H7 (cell line): ENCODE measurements at places on chromosomes 12 and 14. TPM values are rescaled to one million over a fixed set of nuclear protein-coding genes. Genes with fewer than 3 reads are reported as not detected.

- DNase-seq = no peak
Observed at GRCh38 chr12:15918066-15918465, 6.9 kb downstream of the DERA start.

GRCh38 chr14:103128631-103129300, 5.5 kb downstream of the TNFAIP2 start:
- peak; percentile 50 for DNase-seq

- DNase-seq = no peak
Observed at GRCh38 chr14:61434311-61434710, 112.9 kb downstream of the PRKCH start.

DNA sequence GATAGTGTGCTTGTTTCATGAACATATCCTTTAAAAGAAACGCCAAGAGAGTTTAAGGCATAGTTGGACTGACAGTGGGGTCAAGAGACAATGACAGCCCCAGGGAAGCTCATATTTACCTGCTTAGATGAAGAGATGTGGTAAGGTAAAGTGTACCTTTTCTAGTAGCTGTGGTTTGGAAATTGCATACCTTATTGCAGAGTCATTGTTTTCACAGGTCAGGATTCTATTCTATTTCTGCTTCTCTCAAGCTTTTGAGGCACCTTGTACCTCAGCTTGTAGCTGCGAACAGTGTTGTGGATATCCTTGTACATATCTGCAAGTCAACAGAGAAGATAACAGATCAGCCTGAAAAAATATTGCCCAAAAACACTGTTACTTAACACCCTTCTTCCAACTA, 47.7 kb downstream of the ATP6V1D start:
- no peak for DNase-seq

GRCh38 chr12:13777374-13777773, 204.0 kb downstream of the GRIN2B start:
- DNase-seq = no peak

DNA sequence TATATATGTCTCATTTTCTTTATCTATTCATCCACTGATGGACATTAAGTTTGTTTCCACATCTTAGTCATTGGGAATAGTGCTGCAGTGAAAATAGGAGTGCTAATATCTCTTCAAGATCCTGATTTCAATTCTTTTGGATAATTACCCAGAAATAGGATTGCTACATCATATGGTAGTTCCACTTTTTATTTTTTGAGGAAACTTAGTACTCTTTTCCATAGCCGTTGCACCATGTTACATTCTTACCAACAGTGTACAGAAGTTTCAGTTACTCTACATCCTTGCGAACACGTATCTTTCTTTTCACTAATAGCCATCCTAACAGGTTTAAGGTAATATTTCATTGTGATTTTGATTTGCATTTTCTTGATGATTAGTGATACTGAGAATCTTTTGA, 29.8 kb downstream of the TESPA1 start:
- no peak for DNase-seq

GRCh38 chr14:73236157-73236556, 1.1 kb upstream of the PAPLN start:
- DNase-seq = peak; percentile 79

DNA sequence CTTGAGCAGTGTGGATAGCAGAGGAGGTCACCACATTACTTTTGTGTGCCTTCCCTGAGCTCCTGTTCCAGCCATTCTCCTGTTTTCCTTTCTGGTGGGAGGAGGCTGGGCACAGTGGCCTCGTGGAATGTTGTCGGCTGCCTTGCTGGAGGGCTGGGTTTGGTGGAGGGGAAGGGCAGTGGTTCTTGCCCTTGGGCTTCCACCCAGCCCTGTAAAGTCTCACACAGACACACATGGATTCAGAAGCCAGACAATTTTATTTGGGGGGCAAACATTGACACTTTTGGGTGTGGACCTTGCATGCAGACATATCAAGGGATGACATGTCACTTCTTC, 866 bp downstream of the NPFF start:
- no peak for DNase-seq

DNA sequence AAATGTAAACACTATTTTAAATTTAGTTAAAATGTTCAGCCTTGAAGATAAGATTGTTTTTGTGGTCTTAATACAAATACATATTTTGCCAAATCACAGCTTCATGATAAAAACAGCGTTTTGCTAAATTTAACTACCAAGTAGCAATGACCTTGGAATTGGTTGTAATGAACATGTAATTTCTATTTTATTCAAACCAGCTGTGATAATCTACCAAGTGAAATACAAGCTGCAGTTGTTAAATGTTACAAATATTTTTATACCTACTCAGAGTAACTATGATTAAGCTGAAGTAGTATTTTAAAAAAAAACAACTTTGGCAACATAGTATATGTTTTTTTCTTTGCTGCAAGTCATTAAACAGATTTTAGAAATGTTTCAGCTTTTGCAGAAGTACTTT, 96.2 kb downstream of the CPSF2 start:
- DNase-seq = no peak

GRCh38 chr14:51020024-51020710, 74.7 kb downstream of the TRIM9 start:
- DNase-seq = no peak

DNA sequence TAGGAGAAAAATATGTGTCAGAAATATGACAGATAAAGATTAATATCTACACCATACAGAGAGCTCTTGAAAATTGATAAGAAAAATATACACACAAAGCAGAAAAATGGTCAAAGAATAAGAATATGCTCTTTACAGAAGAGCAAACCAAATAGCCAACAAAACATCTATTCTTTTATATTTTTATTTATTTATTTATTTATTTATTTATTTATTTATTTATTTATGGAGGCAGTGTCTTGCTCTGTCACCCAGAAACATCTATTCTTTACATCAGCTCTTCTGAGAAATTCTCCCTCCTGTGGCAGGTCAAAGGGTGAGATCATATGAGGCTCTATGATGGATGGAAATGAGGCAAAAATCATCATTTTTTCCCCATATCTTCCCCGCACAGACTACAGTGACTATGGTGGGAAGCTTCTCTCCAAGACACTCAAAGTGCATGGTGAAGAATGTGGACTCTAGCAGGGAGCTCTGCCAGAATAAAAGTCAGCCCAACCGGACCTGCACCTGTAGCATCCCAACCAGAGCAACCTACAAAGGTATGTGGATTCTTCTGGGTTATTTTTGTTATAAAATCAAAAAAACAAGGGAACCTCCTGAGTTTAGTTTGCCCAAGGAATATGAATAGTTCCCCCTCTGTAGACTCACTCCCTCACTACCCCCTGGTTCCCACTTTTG, 71.4 kb downstream of the PLXNC1 start:
- no peak for DNase-seq

DNA sequence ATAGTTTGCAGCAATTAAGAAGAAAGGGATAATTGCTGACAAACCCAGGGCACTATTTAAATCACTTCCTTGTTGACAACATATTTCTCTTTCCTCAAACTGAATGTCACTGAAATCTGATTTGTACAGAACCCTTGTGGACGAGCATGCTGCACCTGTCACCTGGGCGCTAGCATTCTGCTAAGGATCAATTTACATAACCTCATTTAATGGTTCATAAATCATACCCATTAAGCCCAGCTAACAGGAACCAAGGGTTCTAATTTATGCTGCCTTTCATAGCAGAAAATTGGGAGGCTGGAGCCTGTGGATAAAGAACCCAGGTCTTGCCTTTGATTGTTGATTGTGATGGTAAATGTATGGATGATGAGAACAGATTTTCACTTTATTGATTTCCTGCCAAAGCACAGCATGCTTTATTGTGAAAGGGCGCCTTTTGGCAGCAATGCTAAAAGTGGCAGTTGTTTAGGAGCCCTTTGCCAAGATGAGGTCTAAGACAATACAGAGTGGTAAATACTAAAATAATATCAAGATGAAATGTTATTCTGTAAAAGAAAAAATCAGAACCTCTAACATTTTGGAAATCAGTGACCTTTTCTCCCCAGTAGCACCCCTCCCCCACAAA, 95.4 kb downstream of the NKX2-1 start:
- no peak for DNase-seq

DNA sequence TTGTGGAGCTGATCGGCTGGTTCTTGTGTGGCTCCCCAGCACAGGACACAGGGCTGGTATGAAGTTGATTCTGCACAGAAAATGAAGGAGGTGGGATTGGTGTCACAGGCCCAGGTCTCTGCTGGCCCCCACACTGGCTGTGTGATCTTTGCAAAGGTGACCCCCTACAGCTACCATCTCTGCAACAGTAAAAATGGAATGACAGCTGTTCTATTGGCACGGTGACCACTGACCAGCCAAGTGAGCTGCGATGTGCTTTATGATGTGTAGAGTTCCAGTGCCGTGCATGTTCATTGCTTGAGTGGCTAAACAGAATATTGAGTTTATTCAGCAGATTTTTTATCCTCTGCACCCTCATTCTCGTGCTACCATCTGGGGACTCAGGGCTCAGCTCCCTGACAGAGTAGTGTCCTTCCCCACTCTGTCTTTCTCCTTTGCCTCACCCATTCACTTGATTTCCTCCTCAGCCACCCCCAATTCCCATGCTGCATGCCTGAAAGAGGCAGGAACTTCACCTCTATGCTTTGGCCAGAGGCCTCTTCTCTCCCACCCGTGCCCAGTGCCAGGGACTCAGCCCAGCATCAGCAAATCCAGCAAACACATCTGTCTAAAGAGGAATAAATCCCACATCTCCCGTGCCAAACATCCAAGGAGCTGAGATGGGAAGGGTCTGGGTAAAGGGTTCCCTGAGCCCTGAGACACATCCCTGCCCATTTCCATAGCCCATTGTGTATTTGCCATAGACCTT, 21.2 kb downstream of the C14orf132 start:
- DNase-seq = no peak

GRCh38 chr12:130356222-130356621, 18.5 kb downstream of the PIWIL1 start:
- DNase-seq = no peak

DNA sequence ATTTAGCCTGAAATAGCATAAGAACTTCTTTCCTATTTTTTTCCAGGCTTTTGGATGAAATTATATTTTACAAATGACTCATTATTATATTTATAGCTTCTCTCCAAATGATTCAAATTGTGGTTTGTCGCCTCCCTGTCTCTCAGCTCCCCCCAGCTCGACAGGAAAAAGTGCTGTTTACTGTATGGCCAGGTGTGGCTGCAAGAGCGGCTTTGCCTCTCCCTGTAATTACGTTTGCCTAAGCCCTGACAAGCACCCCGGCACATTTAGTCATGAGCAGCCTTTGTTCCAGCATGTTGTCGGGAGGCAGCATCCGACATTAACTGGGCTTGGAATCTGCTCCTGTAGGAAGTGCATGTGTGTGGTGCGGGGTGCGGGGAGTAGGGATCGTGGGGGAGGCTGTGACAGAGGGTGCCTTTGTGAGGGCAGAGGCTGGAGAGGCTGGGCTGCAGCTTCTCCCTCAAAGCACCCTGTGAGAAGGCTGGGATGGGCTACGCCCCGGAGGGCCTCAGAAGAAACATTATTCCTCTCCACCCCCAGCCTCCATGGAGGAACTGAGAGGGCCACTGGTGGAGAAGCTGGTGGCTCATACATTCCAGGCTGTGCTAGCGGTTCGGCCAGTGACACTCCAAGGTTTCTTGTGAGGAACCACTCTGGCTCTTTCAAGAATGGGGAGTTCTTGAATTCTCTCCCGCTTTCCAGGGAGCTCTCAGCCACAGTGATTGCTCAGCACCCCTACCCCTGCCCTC, 42.1 kb upstream of the CTDSP2 start:
- DNase-seq = peak; percentile 65

The KLHL33 gene
- total RNA-seq = 0.28 TPM in 1 of 2 replicates, not detected in the other

The PPTC7 gene
- total RNA-seq = 4.6 and 7.4 TPM in 2 replicates

The NEMF gene
- total RNA-seq = 35.8 and 40.0 TPM in 2 replicates

The MAP3K9 gene
- total RNA-seq = 12.6 TPM in 2 replicates

The GZMH gene
- not detected in 2 replicates for total RNA-seq

The C12orf56 gene
- total RNA-seq = 1.4 and 1.8 TPM in 2 replicates
